ENCODE measurements at places on chromosomes 5 and 9.

- no peak for DNase-seq
Observed at GRCh38 chr5:61052882-61053281, 107.9 kb downstream of the NDUFAF2 start.

DNA sequence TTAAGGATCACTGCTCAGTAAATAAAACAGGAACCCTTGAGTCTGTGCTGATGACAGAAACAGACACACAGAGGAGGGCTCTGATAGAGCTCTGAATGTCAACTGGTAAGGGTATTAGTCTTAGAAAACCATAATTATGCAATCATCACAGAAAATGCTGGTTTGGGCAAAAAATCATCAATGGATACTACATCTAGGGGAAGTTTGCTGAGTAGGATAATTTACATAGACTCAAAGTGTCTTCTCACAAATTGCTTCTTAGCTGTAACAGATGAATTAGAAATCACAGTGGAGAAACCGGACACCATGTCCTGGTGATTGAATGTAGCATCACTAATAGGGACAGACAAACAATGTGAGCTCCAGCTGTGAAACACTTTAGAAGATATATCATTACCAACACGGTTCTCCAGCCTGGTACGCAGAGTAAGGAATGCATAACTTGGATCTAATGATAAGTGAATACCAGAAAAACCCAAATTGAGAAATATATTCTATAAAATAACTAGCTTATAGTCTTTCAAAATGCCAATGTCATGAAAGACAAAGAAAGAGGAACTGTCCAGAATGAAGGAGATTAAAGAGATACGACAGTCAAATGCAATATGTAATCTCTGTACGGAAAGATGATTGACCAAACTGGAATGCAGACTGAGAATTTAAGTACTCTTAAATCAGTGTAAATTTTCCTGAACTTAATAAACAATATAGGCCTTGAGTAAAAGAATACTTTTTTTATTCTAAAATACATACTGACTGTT is 17.3 kb downstream of the CHD1 start:
- no peak for DNase-seq

GRCh38 chr9:116322521-116322920 is 168.9 kb downstream of the PAPPA start:
- DNase-seq = no peak

DNA sequence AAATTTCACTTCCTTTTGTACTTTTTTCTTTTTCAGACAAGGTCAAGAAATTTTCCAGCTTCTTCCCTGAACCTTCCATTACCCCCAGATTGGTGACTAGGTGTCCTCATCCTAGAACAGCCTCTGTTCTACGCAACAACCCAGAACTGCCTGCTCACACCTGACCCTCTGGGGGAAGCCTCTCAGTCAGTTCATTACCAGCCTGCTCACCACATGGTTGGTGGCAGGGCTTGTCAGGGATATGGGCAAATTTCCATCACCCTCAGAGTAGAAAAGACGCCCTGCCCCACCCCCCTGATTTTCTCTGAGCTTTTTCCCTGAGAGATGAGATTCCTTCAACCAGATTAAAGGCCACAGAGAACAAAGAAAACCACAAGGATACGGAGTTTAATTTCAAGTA is 5.3 kb upstream of the CFAP95 start:
- DNase-seq = no peak

- DNase-seq = no peak
Observed at GRCh38 chr9:107786561-107786960, 297.0 kb upstream of the KLF4 start.

DNA sequence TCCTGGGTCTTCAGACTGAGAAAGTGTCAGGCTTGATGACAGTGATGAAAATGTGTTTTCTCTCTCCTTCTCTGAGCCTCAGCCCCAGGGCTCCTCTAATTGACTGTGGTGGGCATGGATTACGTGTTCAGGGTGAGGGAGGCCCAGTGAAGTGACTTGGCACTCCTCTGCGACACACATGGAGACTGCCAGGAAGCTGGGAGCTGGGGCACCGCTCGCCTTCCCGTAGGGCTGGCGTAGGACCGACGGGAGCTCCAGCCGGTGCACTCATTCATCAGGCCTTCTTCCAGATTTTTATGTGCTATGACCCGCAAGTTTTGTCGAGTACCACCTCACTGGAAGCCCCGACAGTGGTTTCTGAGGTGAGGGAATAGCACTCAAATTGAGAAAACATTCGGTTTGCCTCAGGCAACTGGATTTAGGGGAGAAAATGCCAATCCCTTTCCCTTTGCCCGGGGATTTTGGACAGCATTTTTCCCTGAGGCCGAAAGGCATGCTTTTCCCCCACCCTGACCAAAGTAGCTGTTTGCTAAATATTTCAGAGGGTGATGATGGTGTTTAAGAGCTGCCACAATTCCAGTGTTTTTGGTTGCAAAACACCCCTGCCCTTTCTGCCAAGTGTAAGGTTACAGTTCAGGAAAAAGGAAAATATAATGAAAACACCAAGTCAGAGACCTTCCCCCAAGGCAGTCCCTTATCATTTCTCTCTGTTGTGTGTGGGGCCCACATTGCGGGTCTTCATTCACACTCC is 83.7 kb downstream of the PCSK5 start:
- no peak for DNase-seq

DNA sequence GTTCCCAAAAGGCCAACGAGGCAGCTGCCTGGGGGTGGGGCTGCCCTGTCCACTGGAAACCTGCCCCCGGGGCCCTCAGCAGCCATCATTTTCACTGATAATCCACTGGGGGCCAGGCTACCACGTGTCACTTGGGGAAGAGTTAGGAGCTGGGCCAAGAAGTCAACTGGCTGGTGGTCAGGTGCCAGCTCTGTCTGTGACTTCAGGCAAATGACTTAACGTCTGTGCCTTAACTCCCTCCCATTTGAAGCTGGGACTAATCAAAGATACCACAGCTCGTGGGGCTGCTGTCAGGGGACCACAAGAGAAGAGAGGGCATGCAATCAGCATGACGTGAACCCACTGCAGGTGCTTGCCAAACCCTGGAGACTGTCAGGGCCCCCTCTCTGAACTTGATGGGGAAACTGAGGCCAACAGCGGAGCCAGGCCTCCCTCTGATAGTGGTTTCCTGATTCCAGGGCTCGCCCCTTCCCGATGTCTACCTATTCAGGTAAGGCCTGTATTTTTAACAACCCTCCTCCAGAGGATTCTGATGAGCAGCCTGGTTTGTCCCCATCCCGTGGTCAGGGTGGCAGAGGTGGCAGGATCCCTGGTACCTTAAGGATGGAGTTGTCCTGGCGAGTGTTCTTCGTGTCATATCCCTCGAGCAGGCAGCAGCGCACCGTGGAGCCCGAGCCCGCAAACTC is 12.3 kb upstream of the DPM2 start:
- DNase-seq = no peak
